ENCODE measurements at places on chromosomes 6 and 20. TPM values are rescaled to one million over a fixed set of nuclear protein-coding genes. Genes with fewer than 3 reads are reported as not detected.

The HLA-DOA gene
- total RNA-seq: not detected

- no peak for DNase-seq
Measured at GRCh38 chr6:145263778-145264211, 471.5 kb downstream of the EPM2A start.

- DNase-seq: no peak
Measured at GRCh38 chr6:45201484-45201883, 126.6 kb upstream of the RUNX2 start.

DNA sequence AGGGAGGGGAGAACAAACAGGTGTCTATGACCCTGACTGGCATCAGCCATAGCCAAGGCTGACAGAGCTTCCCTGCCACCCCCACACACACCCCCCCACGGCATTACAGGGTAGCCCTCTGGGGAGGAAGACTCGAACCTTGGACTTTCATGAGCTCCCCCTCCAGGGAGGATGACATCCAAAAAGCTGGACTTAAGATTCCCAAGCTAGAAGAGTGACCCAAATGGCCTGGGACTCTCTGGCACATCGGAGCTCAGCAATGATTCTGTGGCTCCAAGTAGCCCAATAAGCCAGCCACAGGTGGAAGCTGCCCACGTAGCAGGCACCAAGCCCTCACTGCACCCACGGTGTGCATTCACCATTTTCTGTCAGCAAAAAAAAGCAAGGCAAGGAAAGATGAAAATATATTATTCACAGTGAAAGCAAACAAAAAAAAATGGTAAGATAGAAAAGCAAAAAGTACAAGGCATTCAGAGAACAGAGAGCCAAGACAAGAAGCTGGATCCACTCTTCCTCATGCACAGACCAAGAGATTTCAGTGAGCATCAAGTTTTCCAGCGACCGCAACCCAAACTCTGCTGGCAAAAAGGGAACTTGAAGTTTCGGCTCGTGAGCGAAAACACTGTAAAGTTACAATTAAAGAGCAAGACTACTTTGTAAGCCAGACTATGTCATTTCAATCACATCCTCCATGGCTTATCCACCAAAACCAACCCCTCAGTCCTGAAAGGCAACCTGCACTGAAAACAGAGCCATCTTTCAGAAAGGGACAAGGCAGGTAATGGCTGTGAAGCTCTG is 10.9 kb downstream of the JAG1 start:
- DNase-seq: no peak

- DNase-seq: no peak
Measured at GRCh38 chr20:40050596-40050995, 638.4 kb downstream of the MAFB start.

The TAF11 gene
- total RNA-seq: 15.8 TPM

The LAMP5 gene
- not detected for total RNA-seq

The SLC13A3 gene
- total RNA-seq: 1.6 TPM

The GGTLC1 gene
- not detected for total RNA-seq

DNA sequence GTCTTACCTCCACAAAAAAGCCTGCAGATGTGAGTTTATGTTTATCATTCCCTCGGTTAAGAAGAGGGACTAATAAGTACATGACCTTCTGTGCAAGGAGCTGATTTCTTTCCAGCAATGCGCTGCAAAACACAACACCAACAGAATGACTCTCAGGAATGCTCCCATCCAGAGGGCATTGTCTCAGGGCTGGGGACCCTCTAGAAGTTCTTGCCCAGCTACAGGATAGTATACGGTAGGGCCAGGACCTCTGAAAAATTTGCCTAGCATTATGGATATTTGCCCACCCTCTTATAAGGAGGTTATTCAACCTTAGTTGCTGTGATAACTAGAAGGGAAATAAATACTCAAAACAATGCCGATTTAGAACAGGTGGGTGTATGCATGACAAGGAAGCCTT is 24.7 kb upstream of the RBL1 start:
- no peak for DNase-seq

- DNase-seq: no peak
Measured at GRCh38 chr20:11569163-11569562, 348.5 kb upstream of the BTBD3 start.

DNA sequence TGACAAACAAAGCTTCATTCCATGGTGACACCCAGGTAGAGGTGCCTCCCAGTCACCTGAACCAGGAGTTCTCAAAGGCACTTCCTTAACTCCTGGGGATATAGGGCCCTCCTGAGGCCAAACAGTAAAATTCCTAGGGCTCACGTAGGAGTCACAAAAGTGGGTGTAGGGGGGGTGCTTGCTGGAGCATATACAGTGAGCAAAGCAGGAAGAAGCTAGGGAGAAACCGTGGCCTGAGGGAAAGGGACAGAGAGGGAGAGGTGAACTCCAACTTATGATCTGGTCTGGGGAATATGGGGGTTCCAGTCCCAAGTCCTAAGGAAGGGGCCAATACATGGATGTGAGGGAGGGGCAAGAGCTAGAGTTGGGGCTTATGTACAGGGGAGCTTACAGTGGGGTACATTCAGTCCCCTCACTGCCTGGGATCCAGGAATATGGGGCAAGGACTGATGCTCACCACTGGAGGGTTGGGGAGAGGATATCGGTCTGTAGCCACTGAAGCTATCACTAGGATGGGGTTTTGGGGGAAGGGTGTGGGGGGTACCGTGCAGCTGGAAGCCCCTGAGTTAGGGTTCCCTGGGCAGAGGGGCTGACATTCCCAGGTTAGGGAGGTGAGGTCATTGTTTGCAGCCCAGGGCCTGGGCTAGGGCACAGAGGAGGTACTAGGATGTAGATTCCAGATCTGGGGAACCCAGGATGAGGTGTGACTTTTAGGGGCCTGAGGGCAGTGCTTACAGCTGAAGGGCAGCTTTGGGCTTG is 950 bp downstream of the PEDS1 start:
- DNase-seq: no peak

- DNase-seq: peak; percentile 67
Measured at GRCh38 chr6:75230484-75231325, 12.9 kb downstream of the COX7A2 start.

- no peak for DNase-seq
Measured at GRCh38 chr20:4708036-4708435, 13.7 kb upstream of the PRND start.

The SOX18 gene
- under 0.01 TPM for total RNA-seq

The DPPA5 gene
- total RNA-seq: not detected

The CCDC170 gene
- 3.9 TPM for total RNA-seq

The ADA gene
- 6.4 TPM for total RNA-seq

The KCNK15 gene
- 1.7 TPM for total RNA-seq

The ZSCAN31 gene
- total RNA-seq: 3.5 TPM

The MYCT1 gene
- under 0.01 TPM for total RNA-seq

- no peak for DNase-seq
Measured at GRCh38 chr6:36751833-36752186, 54.2 kb downstream of the RAB44 start.

- no peak for DNase-seq
Measured at GRCh38 chr20:63471002-63471716, 1.3 kb downstream of the KCNQ2 start.

GRCh38 chr20:14374196-14374595 is 36.8 kb upstream of the FLRT3 start:
- DNase-seq: no peak

GRCh38 chr6:140370441-140370840 is 996.0 kb upstream of the CITED2 start:
- DNase-seq: no peak

- DNase-seq: no peak
Measured at GRCh38 chr6:33586108-33586640, 6.1 kb upstream of the BAK1 start.

The CAGE1 gene
- under 0.01 TPM for total RNA-seq

The BCAS1 gene
- total RNA-seq: under 0.01 TPM

The PNISR gene
- 44.8 TPM for total RNA-seq

- no peak for DNase-seq
Measured at GRCh38 chr6:43992126-43992663, 135.1 kb downstream of the MRPL14 start.

DNA sequence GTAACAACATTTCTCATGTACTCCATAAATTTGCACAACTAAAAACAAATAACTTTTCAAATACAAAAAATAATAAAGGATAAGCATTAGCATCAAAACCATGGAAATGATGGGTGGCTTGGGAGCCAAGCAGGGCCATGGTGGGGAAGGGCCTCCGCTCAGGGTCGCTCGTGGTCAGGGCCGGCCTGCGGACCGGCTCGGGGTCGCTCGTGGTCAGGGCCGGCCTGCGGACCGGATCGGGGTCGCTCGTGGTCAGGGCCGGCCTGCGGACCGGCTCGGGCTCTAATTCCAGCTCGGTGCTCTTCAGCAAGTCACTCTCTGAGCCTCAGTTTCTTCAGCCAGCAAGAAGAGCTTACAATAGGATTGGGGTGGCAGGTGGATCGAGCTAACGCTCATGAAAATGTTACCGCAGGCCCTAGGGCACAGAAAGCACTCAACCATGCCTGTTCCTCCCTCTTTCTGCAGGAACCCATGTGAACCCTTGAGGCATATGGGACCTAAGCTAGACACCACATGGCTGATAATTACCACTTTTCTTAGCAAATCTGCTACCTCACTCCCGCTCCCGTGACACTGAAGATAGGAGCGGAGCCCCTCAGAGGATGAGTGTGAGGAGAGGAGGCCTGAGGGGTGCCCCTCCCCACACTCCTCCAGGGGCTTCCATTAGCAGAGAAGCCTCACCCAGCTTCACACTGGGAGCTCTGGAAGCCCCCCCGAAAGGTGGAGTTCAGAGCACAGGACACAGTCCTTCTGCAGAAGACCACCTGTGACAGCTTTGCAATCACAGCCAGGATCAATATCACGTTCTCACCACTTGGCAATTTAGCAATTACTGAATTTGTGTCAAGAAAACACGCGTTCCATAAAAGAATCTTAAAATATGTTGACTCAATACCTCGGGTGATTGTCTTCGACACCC is 103.0 kb downstream of the PSMB1 start:
- no peak for DNase-seq

DNA sequence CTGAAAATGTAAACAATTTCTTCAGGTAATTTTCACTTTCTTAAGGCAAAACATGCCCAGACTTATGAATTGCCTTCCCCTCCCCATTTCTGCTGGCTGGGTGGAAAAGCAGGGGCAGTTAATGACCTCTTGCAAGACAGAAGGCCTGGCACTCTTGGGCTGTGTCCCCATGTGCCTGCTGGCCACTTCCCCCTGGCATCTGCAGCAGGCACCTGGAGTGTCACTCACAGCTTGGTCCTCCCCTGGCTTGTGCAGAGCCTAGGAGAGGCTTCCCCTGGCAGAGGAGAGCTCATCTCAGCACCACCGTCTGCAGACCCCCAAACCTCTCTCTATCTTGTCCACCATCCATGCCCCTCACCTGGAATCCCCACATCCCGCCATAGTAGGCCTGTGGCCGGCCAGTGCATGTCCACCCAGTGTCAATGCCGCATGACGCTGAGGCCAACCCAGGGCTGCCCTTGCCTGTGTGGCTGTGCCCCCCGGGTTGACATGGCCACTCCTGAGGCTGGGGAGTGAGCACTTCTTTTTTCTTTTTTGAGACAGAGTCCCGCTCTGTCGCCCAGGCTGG is 83.5 kb upstream of the SLC22A23 start:
- no peak for DNase-seq

The GABRR1 gene
- not detected for total RNA-seq

The FGD2 gene
- total RNA-seq: not detected

GRCh38 chr6:129774697-129775447 is 64.9 kb upstream of the ARHGAP18 start:
- peak; percentile 86 for DNase-seq

DNA sequence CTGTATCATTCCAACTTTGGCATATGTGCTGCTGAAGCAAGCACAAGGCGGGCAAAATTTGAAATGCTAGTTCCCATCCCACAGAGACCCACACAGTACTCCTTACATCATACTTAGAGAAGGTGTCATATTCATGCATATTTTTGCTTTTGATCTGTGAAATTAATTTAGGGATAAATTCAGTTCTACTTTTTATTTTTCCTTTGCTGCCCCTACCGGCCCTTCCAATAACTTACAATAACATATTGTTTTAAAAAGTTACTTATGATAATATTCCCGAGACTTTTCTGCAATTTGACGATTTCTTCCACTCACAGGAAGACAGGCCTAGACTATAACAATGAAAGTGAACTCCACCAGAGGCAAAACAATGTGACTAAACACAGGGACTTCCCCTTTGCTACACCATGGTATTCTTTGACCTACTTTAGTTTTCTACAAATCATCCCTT is 35.0 kb downstream of the SESN1 start:
- peak; percentile 41 for DNase-seq

The SERINC1 gene
- 142 TPM for total RNA-seq

DNA sequence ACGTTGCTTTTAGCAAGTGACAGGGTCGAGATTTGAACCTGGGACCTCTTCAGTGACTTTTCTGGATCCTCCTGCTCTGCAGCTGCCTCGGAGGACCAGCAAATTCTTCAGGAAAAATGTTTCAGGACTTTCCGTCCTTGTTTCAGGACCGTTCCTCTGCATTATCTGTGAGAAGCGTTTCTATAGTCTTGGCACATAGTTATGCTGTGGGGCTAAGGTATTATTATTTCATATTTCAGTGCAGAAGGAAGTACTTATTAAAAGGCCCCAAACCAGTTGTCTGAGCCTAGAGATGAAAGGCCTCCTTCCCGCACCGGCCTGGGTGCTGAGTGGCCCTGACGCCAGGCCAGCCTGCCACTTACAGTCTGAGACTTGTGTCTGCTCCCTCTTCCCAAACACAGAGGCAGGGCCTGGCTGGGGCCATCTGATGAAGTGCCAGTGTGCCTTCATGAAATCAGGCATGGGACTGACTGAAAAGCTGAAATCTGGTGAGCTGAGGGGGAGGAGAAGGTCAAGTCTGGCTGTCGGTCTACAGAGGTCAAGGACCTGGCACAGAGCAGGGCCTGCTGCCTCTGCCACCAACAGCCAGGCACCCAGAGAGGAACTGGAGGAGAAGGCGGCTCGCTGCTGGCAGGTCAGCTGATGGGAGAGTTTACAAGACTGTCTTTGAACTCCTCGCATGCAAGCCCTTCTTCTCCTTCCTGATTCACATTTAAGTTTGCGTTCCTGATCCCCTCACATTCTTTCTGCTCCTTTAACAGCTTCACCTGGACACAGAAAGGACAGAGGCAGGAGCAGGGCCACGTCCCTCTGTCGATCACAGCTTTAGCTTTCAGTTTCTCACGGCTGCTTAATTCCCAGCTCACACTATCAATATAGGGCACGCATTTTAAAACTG is 8.9 kb upstream of the QKI start:
- DNase-seq: peak; percentile 42
